ENCODE measurements at places on chromosomes 7 and 10. TPM values are rescaled to one million over a fixed set of nuclear protein-coding genes. Genes with fewer than 3 reads are reported as not detected.

GRCh38 chr7:141074997-141075396 lies 1.1 kb downstream of the TMEM178B start:
- DNase-seq, result no peak

GRCh38 chr10:123536176-123536845 lies 129.8 kb upstream of the GPR26 start:
- DNase-seq, result no peak

- DNase-seq, result no peak
These were observed 179.2 kb upstream of the NAMPT start for GRCh38 chr7:106463851-106464611.

GRCh38 chr7:158651968-158652565 lies 52.5 kb downstream of the NCAPG2 start:
- no peak for DNase-seq

DNA sequence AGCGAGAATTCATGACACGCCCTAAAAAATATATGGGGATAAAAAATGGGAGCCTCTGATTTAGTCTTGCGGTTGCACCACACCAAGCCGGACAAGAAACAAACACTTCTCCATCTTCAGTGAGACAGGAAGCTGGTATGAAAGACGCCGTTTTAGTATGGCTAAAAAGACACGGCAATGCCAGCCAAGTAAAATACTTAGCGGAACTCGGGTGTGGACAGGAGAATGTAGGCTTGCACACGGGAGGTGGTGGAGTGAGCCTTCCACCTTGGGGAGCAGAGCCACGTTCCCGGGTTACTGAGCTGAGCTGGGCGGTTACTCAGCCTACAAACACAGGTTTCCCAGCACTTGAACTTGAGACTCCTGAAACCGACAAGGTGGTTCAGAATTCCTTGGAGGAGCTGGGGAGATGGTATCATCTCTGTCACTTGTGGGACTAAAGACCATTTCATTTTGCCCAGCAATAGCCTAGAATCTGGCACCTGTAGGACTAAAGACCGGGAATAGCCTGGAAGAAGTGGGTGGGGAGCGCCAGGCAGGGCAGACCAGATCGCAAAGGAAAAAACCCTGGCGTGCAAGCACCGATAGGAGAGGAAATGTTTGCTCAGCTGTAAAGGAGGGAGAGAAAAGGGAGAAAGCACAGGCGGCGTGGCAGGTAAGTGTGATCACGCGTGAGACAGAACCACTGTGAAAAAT lies 34.8 kb upstream of the SEPHS1 start:
- peak; percentile 3 for DNase-seq

DNA sequence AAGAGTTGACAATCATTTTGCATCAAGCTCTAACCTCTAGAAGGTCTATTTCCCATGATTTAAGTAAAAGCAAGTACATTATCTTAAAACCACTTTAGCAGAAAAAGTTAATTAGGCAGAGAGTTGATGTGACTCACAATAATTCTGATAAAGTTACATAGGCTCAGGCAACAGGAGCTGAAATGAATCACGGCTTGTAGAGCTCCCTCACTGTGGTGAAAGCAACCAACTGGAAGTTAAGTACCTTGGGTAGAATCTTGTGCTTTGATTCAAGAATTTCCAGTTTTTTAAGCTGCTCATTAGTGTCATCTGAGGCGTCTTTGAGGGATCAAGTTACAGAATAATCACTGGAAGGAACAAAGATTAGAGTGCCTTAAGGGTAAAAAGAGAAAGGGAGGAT lies 68.9 kb upstream of the NFE2L3 start:
- DNase-seq, result no peak

GRCh38 chr7:26237035-26237807 lies 35.7 kb downstream of the CBX3 start:
- no peak for DNase-seq

DNA sequence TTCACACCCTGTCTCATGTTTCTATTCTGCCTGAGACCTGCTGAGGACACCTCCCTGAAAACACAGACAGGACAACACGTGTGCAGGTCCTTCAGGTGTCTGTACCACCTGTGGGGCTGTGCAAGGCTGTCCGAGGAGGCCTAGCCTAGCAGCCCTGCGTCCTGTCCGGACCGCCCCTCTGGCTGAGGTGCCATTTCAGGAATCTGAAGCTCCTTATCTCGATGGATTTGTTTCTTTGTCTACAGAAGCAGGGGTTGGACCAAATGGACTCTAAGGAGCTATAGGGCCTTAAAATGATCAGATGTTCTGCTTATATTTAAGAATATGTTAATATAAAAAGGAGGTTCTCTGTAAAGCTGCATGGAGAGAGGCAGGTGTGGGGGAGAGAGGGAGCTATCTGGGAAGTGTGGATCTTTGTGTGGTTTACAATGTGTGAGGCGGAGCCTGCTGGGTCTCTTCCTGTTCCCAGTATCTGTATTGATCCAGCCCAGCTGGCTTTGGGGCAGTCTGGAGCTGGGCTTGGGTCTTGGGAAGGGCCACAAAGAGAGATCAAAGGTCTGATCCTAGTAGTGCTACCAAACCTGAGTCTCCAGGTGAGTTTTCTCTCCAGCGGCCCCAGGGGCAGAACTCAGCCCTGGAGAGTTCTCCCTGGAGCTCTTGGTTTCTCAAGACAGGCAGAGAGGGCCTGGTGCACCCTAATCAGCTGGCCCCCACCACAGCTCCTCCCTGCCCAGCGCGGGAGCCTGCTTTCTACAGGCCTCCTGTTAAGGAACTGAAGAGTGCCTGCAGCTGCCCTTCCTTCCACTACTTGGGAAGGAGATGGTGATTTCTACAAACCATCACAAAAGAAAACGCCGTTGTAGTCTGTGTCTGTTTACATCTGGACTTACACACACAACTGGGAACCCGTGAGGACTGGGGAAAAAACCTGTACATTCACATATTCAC lies 3.4 kb upstream of the MNX1 start:
- DNase-seq, result no peak

PRSS1 gene
- total RNA-seq, result not detected

FUOM gene
- 20.5 TPM for total RNA-seq

PRDX3 gene
- 28.6 TPM for total RNA-seq

GRCh38 chr10:120749856-120750566 lies 101.2 kb upstream of the WDR11 start:
- no peak for DNase-seq

- no peak for DNase-seq
These were observed 30.2 kb upstream of the ANKRD2 start for GRCh38 chr10:97542169-97543024.
